ENCODE measurements at places on chromosomes 11 and 22. TPM values are rescaled to one million over a fixed set of nuclear protein-coding genes. Genes with fewer than 3 reads are reported as not detected.

TMA7B gene
- not detected for polyA plus RNA-seq

PYGM gene
- polyA plus RNA-seq, result 0.69 TPM

ZBTB16 gene
- polyA plus RNA-seq, result not detected

C11orf52 gene
- 1.7 TPM for polyA plus RNA-seq

OR51L1 gene
- polyA plus RNA-seq, result not detected

E2F8 gene
- not detected for polyA plus RNA-seq

OR4A5 gene
- not detected for polyA plus RNA-seq

CARD16 gene
- polyA plus RNA-seq, result 9.0 TPM

FIBIN gene
- 1.5 TPM for polyA plus RNA-seq

CDC42BPG gene
- not detected for polyA plus RNA-seq

RTCB gene
- 56.1 TPM for polyA plus RNA-seq

OR51G1 gene
- polyA plus RNA-seq, result not detected

NLRP6 gene
- not detected for polyA plus RNA-seq

ZP1 gene
- polyA plus RNA-seq, result not detected

PANX3 gene
- polyA plus RNA-seq, result not detected

SMTNL1 gene
- polyA plus RNA-seq, result not detected

RIMBP3C gene
- not detected for polyA plus RNA-seq

PTPRCAP gene
- polyA plus RNA-seq, result 1.0 TPM

CASP5 gene
- not detected for polyA plus RNA-seq

NCR3LG1 gene
- 0.45 TPM for polyA plus RNA-seq

OR52A1 gene
- not detected for polyA plus RNA-seq

CNGA4 gene
- not detected for polyA plus RNA-seq

KDM4E gene
- polyA plus RNA-seq, result not detected

LIPT2 gene
- polyA plus RNA-seq, result 5.5 TPM

OR2AT4 gene
- not detected for polyA plus RNA-seq
